Smooth muscle cell of the brain vasculature (primary cell): ENCODE measurements at places on chromosomes 16 and 17.

GRCh38 chr17:4676791-4677190 lies 27.1 kb downstream of the PELP1 start:
- no peak for DNase-seq

DNA sequence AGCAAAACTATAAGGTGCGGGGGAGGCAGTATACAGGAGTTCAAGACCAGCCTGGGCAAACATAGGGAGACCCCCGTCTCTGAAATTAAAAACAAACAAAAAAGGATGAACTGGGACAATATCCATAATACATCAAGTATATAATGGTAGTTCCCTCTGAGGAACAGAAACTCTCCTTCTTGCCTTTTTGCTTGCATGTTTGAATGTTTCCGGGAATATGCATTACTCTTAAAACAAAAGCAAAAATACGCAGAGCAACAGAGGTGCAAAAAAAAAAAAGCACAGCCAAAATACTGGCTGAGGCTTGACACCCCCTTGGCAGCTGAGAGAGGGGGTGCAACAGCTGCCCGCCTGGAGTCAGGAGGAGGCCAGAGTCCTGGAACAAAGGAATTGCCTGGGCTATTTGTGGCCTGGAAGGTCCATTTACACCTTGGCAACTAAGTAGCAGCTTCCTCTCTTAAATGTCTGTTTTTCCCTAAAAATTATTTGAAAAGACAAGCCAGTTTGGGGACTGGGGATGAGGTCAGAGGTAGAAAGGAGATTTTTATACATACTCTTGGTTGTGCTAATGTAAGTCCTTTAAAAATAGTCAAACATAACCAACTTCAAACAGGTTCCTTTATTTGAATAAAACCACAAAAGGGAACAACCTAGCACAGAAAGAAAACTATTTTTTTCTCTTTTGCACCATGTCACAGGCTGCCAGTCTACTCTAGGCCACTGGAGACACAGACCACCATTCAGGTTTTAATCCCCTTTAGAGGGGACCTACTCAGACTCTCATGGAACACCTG lies 19.5 kb downstream of the USP7 start:
- no peak for DNase-seq

DNA sequence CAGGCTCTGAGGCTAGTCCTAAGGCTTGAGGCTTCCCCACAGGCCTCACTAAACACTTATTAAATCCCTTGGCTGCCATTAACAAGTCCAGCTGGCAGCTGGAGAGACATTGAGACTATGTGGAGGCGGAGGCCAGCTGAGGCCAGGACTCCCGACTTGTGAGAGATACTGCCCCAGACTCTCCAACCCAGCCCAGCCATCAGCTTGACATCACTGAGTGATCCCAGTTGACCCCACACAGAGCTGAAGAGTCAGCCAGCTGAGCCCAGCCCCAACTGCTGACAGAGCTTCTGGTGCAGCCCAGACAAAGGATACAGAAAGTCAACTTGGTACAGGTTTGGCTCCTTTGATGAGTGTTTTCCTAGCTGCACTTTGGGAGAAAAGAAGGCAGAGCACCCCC lies 343.1 kb downstream of the C16orf95 start:
- DNase-seq = no peak

GRCh38 chr17:46944931-46945330 lies 22.0 kb downstream of the GOSR2 start:
- DNase-seq = no peak

DNA sequence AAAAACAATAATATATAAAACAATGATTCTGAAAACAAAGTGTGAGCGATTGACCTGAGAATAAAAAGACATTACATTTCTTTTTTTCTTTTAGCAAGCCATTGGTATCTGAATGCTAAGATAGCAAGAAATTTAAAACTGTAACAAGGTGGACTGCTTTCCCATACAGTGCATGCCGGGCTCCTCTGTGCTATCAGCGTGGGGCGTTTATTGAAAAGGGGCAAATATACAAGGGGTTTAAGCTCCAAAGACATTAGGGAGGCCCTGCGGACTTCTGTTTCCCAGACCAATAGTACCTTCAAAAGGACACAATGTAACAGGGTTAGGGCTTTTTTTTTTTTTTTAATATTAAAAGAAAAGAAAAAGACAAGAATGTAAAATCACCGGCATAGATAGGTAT lies 261.3 kb downstream of the ZFHX3 start:
- no peak for DNase-seq

- no peak for DNase-seq
These were observed 26.5 kb downstream of the STAT3 start for GRCh38 chr17:42361781-42362186.

DNA sequence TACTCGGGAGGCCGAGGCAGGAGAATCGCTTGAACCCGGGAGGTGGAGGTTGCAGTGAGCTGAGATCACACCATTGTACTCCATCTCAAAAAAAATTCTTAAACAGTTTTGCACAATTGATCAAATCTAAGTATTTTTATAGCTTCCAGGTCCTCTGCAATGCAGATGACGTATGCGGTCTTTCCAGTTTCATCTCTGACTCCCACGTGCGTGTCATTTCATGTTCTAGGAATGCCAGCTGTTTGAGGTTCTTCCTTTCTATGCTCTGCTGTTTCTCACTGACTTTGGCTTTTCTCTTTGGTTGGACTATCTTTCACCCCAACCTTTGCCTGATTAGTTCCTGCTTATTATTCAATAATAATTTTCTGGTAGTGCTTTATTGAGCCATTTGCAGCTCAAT lies 16.2 kb downstream of the CHP2 start:
- DNase-seq = no peak

GRCh38 chr16:47460359-47460710 lies 528 bp downstream of the ITFG1 start:
- DNase-seq = no peak

DNA sequence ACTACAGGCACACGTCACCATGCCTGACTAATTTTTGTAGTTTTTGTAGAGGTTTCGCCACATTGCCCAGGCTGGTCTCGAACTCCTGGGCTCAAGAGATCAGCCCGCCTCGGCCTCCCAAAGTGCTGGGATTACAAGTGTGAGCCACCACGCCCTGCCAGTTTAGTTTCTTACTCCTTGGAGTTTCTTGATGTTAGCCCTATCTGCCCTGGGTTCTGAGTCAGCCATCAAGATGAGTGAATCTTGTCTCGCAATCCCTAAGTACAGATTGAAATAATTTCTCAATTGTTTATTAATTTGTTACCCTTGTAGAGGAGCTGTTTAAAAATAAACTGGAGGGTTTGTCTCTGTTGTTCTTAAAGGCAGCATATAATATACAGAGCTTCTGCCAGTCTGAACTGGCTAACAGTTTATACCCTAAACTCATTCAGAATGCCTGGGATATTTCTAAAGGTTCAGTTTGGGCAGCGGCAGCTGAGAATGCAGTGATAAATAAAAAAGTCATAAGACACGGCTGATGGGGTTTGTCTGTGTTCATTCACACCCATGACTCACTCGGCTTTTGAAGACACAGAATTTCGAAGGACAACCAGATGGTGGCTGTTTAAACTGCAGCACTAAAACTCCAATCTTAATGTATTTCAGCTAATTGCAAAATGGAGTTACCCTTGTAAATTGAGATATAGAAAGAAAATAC lies 39.6 kb downstream of the GPRC5B start:
- DNase-seq = no peak

GRCh38 chr17:78010759-78011158 lies 52.3 kb downstream of the TNRC6C start:
- DNase-seq = no peak

GRCh38 chr16:67917140-67917851 lies 14.4 kb downstream of the CTRL start:
- DNase-seq = no peak

- DNase-seq = no peak
These were observed 363.3 kb downstream of the SEC14L1 start for GRCh38 chr17:77503916-77504651.

DNA sequence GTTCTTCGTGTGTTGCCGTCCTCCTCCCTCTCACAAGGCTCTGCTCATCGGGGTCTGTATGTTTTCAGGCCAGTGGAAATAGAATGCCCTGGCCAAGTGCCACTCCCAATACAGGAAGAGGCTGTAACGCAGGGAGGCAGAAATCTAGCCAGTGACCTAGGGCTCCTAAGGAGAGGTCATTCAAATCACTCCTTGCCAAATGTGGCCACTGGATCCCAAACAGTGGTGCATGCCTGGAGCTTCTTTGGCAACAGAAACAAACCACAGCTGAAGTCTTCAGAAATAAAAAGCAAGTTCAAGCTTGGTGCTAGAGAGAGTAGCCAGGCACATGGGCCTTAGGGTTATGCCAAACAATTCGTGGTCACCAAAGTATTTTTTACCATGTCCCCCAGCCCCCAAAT lies 66.1 kb downstream of the SMG6 start:
- DNase-seq = no peak

DNA sequence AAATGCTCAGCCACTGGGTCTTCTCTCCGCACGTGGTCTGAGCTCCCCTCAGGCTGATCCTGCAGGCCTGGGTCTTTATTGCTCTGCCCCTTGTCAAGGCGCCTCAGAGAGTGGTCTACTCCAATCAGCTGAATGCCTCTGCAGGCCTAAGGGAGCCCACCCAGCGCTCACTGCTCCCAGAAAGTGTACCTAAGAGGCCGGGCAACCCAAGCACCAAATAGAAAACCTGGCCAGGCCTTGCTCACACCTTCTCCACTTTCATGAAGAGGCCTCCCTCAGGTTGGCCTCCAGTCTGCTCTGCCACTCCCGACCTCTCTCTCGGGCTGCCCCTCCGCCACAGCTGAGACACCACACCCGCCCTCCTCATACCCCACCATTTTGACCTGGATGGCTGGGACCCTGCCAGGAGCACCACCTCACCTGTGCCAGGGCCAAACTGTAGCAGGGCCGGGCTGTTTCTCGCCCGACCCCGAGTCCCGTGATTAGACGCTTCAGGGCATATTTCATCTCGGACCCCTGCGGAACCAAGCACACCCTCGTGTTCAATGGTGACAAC lies 665 bp downstream of the MYBBP1A start:
- no peak for DNase-seq

DNA sequence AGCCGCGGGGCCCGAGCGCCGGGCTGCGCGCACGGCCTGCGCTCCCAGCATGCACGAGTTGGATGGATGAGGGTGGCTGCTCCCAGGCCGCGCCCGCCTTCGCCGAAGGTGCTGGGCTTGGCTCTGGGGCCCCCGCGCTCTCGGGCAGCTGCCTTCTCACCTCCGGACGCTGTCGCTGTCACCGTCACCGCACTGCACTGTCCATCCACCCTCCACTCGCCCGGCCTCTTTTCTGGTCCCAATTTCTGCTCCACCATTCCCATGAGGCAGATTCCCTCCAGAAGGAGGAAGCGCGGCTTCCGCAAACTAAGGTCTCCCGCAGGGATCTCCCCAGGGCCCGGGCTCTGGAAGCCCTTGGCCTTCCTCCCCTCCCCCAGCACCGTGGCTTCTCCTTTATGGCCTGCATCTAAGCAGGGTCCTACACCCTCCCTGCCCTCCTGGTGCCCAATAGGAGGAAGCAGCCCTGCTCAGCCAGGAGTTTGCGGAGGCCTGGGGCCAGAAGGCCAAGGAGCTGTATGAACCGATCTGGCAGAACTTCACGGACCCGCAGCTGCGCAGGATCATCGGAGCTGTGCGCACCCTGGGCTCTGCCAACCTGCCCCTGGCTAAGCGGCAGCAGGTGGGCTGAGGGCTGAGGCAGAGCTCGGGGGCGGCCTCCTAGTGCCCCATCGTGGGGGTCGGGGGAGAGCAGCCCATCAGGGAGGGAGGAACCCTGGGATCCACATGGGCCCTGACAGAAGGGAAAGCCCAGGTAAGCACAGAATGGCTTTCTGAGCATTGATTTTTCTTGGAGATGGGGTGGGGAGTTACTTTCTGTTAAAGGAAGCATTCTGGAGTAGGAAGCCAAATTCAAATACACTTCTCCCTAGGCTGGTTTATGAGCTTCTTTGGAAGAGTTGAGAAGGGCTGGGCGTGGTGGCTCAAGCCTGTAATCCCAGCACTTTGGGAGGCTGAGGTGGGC lies 899 bp downstream of the ACE start:
- DNase-seq = no peak

DNA sequence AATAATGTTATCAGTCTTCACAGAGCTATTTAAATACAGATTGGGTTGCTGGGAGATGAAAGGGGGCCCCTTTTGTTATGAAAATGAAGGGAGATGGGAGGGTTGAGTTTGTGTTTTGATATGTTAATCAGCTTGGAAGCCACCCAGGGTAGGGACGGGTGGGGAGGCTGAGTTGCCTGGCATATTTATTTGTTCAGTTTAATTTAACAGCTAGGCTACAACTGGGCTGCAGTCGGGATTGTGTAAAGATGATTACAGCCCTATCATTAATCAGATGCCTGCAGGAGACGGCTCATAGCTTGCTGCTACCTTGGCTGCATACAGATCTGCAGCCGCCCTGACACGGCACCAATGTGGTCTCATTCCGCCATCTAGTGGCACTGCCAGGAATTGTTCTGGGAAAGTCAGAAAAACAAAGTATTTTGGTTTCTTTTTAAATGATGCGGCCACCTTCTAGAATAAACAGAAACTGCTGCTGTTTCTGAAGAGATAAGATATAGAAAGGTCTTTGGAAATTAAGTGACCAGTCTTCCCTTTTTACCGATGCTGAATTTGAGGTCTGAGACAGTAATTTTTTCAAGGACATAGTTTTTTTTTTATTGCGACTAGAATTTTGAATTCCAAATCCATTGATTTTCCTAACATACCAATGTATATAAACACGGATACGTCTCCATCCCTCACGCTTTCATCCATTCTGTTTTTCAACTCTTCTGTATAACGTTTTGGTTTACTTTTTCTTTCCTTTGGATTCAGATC lies 458.0 kb upstream of the ASIC2 start:
- peak; percentile 18 for DNase-seq

- DNase-seq = no peak
These were observed 132.1 kb downstream of the CLEC16A start for GRCh38 chr16:11076259-11077018.

DNA sequence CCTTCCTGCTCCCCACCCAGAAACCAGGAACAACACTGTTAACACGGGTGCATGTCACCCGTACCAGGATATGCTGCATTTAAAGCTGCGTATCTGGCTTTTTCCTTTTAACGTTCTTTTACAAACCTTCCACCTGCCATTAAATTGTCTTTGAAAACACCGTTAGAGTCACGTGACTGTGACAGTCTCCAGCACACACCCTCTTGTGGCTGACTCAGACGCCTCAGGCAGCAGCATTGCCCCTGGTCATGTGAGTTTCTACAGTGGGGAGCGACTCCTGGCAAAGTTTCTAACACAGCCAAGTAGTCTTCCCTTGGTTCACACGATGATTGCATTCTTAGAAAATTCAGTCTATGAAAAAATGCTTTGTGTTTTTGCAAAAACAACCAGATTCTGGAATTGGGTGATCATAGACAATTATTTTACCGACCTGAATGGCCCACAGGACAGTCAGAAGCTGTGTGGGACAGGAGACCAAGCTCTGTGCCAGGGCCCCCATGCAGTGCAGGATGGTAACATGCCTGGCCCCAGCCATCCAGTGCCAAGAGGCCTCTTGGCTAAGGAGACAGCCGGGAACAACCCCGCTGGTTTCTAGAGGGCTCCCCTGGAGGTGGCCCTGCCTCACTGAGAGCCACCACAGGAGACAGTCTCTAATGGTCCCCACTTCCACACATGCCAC lies 199.1 kb downstream of the KATNIP start:
- peak; percentile 32 for DNase-seq

- no peak for DNase-seq
These were observed 18.1 kb downstream of the ZNF423 start for GRCh38 chr16:49837688-49838410.

GRCh38 chr16:11025120-11025531 lies 80.8 kb downstream of the CLEC16A start:
- DNase-seq = no peak
